ENCODE measurements at places on chromosomes 16 and 17.
A peak's percentile ranks its signal among the peaks of the same experiment; 100 is the strongest.

GRCh38 chr17:77472468-77473310, 331.9 kb downstream of the SEC14L1 start:
- DNase-seq = no peak

- peak; percentile 13 for DNase-seq
Measured at GRCh38 chr17:9645851-9646545, 681 bp downstream of the USP43 start.

DNA sequence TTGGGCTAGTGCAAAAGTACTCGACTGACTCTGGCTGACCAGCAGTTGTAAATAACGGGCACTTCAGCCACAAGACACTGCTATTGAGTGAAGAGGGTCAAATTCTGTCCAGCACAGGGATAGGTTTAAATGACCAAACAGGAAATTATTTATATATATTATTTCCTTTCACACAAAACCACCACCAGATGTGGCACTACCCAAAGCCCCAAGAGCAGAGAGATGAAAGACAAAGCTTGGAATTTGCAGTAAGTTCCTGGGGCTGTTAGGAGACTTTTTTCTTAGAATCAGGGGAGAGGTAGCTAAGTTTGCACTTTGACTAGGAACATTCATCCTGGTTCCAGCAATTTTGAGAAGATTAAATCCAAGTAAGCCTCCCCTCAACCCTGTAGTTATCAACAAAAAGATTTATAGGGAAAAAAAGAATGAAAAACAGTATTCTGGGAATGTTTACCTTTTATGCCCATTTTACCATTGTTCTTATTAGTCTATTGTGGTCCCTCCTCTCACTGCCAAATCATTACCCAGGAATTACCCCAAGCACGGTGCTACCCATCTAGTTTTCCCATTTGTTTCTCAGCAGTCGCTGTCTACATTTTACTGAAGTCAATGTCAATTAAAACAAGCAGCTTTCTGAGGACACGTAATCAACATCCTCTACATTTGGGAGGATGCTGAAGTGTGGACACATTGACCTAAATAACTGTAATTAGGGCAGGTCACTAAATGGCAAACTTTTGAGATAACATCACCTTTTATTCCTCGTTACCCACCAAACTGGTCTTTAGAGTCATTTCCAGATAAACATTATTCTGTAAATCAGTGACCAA, 43.5 kb downstream of the GRB7 start:
- no peak for DNase-seq

DNA sequence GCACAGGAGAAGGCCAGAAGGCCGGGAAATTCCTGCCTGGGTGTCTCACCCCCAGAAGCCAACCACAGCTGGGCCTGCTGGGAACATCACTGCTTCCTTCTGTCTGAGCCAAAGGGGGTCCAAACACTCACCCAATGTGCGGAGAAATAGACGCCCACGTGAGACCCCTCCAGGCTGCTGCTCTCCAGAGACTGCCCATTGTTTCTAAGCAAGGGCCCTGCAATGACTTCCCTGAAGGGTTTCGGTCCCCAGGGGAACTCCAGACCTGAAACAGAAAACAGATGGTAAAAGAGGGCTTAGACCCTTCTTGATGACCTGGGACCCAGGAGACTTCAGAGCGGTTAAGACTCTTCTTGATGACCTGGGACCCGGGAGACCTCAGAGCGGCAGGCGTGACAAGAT, 41.3 kb downstream of the MRM3 start:
- no peak for DNase-seq

GRCh38 chr17:83170571-83171260, 91.3 kb downstream of the METRNL start:
- DNase-seq = no peak

- DNase-seq = no peak
Measured at GRCh38 chr17:18993905-18994526, 10.5 kb downstream of the FAM83G start.

- DNase-seq = no peak
Measured at GRCh38 chr16:12811441-12812383, 8.0 kb upstream of the CPPED1 start.

All from stimulated activated CD4-positive, alpha-beta T cell treated with anti-CD3 and anti-CD28 coated beads, Interleukin-4, amount 100 ng/mL, for 1 hour (primary cell).